ENCODE measurements at places on chromosomes 6 and 20. TPM values are rescaled to one million over a fixed set of nuclear protein-coding genes. Genes with fewer than 3 reads are reported as not detected.

GRCh38 chr20:42749556-42749955 lies 440.1 kb downstream of the PTPRT start:
- H3K36me3 ChIP-seq, result no peaks in the 10 kb centered on the region
- H3K4me3 ChIP-seq, result no peak overlapping the region
- no peak for DNase-seq
- H3K27me3 ChIP-seq, result no peaks in the 10 kb centered on the region
- H3K4me1 ChIP-seq, result no peaks in the 10 kb centered on the region
- no peak overlapping the region for H3K27ac ChIP-seq

Gene SAPCD1
- total RNA-seq, result 2.5 TPM

DNA sequence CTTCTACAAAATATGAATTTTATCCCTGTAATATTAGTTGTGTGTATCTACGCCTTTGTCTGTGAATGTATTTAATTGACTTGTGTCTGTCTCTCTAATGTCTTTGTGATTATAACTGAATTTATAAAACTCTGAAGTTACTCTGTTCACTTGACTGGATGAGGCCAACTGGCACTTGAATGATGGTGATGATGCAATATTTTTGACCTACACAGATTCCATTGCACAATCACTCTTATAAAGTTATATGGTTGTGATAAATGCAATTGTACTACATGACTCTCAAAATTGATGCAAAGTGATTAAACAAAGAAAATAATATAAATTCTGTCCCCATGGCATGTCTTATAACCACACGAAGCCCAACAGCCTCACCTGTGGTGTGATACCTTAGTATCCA lies 287.3 kb upstream of the PLN start:
- H3K4me1 ChIP-seq, result no peaks in the 10 kb centered on the region
- no peak for DNase-seq
- H3K27me3 ChIP-seq, result no peaks in the 10 kb centered on the region
- no peaks in the 10 kb centered on the region for H3K36me3 ChIP-seq

Gene RAB44
- total RNA-seq, result not detected

Gene TMEM200A
- total RNA-seq, result not detected

GRCh38 chr6:38364127-38364526 lies 275.6 kb downstream of the BTBD9 start:
- H3K27ac ChIP-seq, result no peak overlapping the region
- no peak for DNase-seq
- H3K27me3 ChIP-seq, result no peaks in the 10 kb centered on the region
- H3K4me3 ChIP-seq, result no peak overlapping the region

Gene PKHD1
- total RNA-seq, result 0.10 TPM

DNA sequence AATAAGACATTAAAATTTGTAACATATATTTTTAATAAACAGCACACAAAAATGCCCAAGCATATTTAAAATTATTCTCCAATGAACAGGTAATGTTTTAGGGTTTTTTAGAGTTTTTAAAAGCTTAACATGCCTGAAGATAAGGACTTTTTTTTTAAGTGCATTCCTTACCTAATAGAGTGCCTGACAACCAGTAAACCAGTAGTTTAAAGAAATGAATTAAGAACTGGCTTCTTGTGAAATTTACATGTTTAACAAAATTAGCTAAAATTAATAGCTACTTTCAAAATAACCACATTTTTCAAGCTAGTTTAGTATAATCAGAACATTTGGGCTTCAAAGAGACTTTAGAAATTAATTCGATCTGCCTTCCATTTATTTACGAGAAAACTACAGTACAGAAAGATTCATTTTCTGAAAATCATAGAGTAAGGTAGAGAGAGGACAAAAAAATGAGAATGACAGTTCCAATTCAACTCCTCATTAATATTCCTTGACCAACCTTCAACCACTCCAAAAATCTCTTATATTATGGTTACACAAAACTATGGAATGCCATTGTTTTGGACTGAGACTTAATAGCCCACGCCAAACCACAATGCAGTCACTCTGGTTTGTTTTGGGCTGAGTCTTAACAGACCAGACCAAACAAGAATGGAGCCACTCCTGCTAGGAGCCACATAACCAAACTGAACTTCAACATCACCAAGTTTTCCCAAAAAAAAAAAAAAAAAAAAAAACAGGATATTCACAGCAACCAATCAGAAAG lies 5.7 kb upstream of the PLN start:
- H3K4me1 ChIP-seq, result no peaks in the 10 kb centered on the region
- H3K36me3 ChIP-seq, result no peaks in the 10 kb centered on the region
- no peak overlapping the region for H3K27ac ChIP-seq
- no peak overlapping the region for H3K4me3 ChIP-seq
- DNase-seq, result no peak

GRCh38 chr6:7045331-7045730 lies 62.4 kb upstream of the RREB1 start:
- peaks cover 37% of the 10 kb centered on the region for H3K4me1 ChIP-seq
- H3K4me3 ChIP-seq, result no peak overlapping the region
- no peak for DNase-seq

Gene RAD21L1
- total RNA-seq, result not detected

DNA sequence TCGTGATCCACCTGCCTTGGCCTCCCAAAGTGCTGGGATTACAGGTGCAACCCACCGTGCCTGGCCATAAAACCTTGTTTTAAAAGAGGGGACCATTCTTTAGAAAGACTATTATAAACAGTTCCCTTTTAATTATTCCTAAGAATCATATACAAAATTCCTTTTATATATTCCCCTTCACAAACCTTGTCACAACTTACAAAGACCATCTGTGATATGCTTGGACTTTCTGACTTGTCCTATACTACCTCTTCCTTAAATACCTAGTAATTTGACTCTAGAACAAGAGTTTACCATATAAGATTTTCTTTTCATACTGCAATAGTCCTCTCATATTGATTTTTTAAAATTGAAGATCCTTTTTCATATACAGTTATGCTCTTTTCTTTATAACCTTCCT lies 135.8 kb upstream of the PRSS16 start:
- H3K4me1 ChIP-seq, result no peaks in the 10 kb centered on the region
- H3K4me3 ChIP-seq, result no peak overlapping the region
- H3K27me3 ChIP-seq, result no peaks in the 10 kb centered on the region
- no peak for DNase-seq

DNA sequence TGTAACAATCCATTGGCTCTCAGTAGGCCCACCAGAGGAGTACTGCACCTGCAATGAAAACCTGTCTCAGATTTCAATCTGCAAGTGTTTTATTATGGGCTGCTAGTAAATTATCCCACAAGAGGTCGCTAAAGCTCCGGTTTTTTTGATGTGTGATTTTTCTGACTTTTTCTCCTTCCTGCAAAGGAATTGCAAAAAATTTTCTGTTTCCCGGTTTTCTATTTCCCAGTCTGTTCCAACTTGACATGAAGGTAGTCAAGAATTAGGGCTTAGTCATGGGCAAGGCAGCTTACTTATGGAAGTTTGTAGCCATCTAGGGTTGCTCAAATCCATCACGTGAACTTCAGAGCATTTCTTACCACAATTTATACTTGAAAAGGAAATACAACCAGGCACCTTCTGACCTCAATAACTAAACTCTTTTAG lies 38.5 kb upstream of the AHI1 start:
- no peaks in the 10 kb centered on the region for H3K36me3 ChIP-seq
- DNase-seq, result peak; percentile 40
- no peaks in the 10 kb centered on the region for H3K27me3 ChIP-seq
- no peak overlapping the region for H3K27ac ChIP-seq
- H3K4me1 ChIP-seq, result no peaks in the 10 kb centered on the region

Gene DNAH8
- total RNA-seq, result not detected

Gene ANKEF1
- 8.6 TPM for total RNA-seq

Gene ARFGEF3
- 0.60 TPM for total RNA-seq

Gene TGIF2
- 53.9 TPM for total RNA-seq

Gene FAM209B
- 0.32 TPM for total RNA-seq

DNA sequence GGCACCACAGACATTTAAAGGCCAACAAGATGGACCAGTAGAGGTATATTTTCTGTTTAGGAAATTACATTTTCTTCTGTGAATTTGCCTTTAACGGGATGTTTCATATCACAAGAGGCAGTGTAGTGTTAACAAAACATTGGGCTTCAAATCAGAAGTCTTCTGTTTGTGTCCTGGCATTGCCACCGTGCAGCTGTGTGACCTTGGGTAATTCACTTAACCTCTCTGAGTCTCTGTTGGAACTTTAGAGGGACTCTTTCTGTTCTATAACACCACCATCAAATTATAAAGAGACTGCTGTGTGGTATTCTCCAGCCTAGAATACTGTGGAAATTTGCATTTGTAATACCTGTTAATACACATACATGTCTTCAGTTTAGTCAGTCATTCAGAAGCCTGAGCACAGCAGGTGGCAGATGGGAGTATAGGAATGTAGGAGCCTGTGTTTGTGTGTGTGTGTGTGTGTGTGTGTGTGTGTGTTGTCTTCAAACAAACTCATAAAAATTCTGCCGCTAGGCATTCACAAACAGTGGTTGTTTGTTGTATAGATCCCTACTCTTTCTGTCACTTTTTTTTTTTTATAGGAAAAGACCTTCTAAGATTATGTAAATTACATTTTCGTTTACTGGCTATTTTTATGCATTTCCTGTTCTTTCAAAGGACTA lies 22.6 kb downstream of the UST start:
- no peak overlapping the region for H3K4me3 ChIP-seq
- no peaks in the 10 kb centered on the region for H3K4me1 ChIP-seq
- no peak overlapping the region for H3K27ac ChIP-seq
- no peaks in the 10 kb centered on the region for H3K27me3 ChIP-seq
- DNase-seq, result no peak
- no peaks in the 10 kb centered on the region for H3K36me3 ChIP-seq

DNA sequence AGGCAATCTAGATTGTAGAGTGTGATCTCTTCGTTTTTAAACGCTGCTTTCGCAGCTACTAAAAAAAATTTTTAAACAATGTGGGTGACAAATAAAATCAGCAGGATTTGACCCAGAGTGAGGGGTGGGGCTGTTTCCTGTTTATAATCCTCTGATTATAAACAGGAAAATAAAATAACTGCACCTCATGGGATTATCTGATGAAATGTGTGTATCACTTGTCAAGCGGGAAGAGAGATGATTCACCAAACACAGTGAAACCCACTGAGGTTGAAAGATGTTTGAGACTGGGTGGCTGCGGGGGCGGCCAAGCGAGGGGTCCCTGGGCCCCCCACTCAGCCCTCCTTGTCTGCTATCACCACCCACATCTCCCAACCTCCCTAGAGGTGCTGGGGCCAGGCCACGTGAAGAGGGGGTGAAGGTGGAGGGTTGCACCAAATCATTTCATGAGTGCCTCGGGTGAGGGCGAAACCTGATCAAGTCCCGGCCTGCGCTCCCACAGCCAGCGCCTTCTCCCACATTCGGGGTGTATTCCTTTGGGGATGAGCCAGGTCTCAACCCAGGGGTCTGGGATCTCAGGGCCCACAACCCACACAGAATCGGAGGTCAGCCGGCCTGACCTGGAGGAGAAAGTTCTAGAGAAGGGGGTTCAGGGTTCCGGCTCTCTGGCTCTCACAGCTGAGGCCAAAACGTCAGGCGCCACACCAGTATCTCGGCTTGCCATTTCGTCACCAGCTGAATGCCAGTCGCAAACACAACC lies 212.5 kb downstream of the BMP7 start:
- no peak for DNase-seq
- no peaks in the 10 kb centered on the region for H3K36me3 ChIP-seq
- peaks cover 11% of the 10 kb centered on the region for H3K4me1 ChIP-seq
- no peak overlapping the region for H3K4me3 ChIP-seq
- no peaks in the 10 kb centered on the region for H3K27me3 ChIP-seq

- H3K27me3 ChIP-seq, result no peaks in the 10 kb centered on the region
- H3K36me3 ChIP-seq, result no peaks in the 10 kb centered on the region
- H3K4me3 ChIP-seq, result no peak overlapping the region
- no peaks in the 10 kb centered on the region for H3K4me1 ChIP-seq
- no peak for DNase-seq
These were observed 678.6 kb downstream of the MAFB start for GRCh38 chr20:40010483-40010882.

DNA sequence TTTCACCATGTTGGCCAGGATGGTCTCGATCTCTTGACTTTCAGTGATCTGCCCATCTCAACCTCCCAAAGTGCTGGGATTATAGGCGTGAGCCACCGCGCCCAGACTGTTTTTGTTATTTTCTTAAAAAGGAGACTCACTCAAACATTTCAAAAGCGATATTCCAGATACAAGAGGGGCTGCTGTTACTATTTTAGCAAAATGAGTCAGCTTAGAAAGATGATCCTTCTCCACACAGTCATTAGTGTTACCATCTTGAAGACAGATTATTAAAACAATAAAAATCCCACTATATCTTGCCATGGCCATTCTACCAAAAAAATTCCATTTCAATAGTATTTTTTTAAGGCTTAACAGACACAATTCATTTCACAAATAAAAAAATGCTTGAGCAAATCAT lies 102.8 kb downstream of the PREP start:
- H3K27me3 ChIP-seq, result no peaks in the 10 kb centered on the region
- DNase-seq, result no peak
- H3K36me3 ChIP-seq, result peaks cover 21% of the 10 kb centered on the region
- H3K27ac ChIP-seq, result no peak overlapping the region
- H3K4me3 ChIP-seq, result no peak overlapping the region
- no peaks in the 10 kb centered on the region for H3K4me1 ChIP-seq

- H3K27me3 ChIP-seq, result no peaks in the 10 kb centered on the region
- H3K4me3 ChIP-seq, result no peak overlapping the region
- peak overlapping the region; percentile 59 for H3K27ac ChIP-seq
- DNase-seq, result peak; percentile 84
- H3K36me3 ChIP-seq, result no peaks in the 10 kb centered on the region
- H3K4me1 ChIP-seq, result peaks cover 67% of the 10 kb centered on the region
These were observed 118.9 kb downstream of the DACT2 start for GRCh38 chr6:168200571-168201134.

Gene TRAPPC3L
- total RNA-seq, result not detected

GRCh38 chr6:146878168-146878951 lies 279.6 kb downstream of the ADGB start:
- H3K27me3 ChIP-seq, result no peaks in the 10 kb centered on the region
- no peak overlapping the region for H3K27ac ChIP-seq
- no peaks in the 10 kb centered on the region for H3K36me3 ChIP-seq
- H3K4me1 ChIP-seq, result no peaks in the 10 kb centered on the region

DNA sequence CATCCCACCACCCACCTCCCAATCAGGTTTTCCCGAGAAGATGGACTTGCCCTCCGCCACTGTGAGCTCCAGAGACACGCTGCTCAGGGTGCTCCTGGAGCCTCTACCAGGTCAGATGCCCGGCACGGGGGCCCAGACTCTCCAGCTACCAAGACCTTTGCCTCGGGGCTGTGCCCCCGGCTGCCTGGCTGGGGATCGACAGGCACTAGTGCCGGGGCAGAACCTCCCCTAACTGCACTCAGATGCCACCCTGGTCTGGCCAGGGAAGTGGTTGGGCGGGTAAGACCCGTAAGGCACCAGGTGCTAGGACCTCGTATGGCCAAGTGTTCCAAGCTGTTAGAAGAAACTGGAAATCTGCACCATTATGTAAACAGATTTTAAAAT lies 100.7 kb downstream of the ASXL1 start:
- no peak overlapping the region for H3K27ac ChIP-seq
- H3K4me1 ChIP-seq, result peaks cover 7% of the 10 kb centered on the region
- H3K4me3 ChIP-seq, result no peak overlapping the region
- no peaks in the 10 kb centered on the region for H3K27me3 ChIP-seq
- H3K36me3 ChIP-seq, result peaks cover 64% of the 10 kb centered on the region
- no peak for DNase-seq

- no peak overlapping the region for H3K4me3 ChIP-seq
- peak; percentile 42 for DNase-seq
- H3K27me3 ChIP-seq, result no peaks in the 10 kb centered on the region
- H3K27ac ChIP-seq, result no peak overlapping the region
- no peaks in the 10 kb centered on the region for H3K36me3 ChIP-seq
- H3K4me1 ChIP-seq, result no peaks in the 10 kb centered on the region
These were observed 627.9 kb downstream of the PRKN start for GRCh38 chr6:162099685-162100084.
